ENCODE measurements at places on chromosomes 16 and 17.
A peak's percentile ranks its signal among the peaks of the same experiment; 100 is the strongest.

- peak; percentile 27 for DNase-seq
These were observed 366.5 kb downstream of the SEC14L1 start for GRCh38 chr17:77507111-77507885.

DNA sequence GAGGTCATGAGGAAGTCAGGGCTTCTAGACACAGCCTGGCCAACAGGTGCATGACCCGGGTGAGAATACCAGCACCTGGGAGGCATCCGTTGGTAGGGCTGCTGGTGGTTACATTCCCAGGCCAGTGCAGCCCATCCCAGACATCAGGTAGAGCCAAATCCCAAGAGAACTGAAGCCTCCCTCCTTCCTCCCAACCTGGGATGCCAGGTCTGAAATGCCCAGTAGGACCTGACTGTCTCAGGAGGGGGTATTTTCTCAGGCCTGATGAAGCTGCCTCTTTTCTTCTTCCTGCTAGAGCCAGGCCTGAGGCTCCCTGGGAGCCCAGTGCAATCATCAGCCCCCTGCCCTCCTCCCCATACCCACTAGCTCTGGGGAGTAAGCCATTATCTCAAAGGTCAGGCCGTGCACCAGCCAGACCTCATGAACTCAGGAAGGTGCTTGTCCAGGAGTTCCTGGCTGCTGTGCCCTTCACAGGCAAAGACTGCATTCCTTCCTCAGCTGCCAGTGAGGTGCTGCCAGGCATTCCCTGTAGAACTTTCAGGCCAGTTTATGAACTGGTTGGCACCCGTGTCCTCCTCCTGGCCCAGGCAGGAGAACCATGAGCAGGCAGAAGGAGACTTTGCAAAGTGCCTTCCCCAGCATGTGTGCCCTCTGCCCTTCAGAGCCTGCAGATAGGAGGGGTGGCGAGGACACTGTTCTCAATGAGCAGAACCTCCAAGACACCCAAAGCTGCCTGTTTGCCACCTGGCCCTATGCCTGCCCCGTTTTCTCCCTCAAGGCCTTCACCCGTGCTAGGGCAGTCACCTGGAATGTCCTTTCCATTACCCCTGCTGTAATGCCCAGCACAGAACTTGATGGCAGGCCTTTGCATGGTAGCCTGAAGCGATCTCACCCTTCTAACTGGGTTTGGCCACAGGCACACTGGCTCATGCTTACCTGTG lies 7.6 kb downstream of the TBX2 start:
- DNase-seq: peak; percentile 10

DNA sequence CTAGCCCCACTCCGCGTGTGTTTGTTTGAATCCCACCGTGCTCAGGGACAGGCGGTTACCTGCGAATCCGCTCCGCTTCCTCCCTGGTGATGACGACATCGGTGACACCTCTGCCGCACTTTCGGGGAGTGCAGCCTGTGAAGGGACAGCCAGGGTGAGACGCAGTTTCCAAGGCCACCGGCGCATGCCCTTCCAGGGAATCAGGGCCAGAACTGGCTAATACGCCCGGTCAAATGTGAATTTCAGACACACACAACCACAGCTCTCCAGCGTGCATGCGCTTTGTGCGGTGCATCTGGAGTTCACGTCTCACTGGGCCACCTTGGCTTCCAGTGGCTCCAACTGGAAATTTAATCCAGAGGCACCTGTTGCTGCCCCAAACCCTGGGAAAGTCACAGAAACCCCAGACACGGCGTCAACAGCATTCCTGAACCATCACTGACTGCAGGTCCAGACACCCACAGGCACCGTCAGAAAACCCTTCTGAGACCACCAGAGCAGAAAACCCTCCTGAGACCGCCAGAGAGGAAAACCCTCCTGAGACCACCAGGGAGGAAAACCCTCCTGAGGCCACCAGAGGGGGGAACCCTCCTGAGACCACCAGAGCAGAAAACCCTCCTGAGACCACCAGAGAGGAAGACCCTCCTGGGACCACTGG lies 6.6 kb upstream of the HEXD start:
- no peak for DNase-seq

DNA sequence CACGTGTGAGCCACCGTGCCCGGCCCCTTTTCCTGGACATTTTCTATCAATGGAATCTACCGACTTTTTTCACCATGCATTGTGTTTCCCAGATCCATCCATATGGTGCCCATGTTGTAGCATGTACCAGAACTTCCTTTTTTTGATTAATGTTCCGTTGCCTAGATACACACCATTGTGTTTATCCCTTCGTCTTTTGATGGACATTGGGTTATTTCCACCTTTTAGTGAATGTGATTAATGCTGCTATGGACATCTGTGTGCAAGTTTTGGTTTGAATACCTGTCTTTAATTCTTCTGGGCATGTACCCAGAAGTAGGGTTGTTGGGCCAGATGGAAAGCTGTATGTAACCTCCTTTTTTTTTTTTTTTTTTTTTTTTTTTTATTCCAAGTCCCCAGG lies 79.8 kb downstream of the NT5M start:
- no peak for DNase-seq

DNA sequence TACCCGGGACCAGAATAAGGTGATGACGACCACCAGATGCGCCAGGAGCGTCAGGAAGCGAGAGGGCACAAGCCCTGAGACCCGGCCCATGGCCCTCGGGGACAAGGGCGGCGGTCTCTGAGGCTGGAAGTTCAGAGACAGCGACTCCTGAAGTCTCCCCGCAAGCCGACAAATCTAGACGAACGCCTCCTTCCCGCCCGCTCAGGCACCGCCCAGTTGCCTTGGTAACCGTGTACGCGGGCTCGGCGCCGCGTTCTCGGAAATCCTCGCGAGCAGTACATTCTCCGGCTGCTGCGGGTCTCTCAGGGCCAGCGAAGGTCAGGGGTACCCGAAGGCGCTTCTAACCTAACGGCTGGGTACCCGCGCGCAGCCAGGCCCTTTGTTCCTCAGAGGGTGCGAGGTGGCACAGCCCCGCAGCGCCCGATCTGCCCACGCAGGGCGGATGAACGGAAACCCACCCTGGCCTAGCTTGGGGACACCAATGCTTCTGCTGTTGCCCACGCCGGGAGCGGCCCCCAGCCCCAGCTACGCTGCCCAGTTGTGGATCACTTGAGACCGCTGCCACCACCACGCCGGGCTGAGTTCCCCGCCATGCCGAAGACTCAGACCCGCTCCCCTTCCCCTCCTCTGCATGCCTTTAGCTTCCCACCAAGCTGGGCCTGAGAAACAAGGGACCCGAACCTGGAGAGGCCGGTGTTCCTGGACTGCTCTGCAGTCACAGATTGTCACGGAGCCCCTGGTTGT lies at the start of gene TMEM107:
TSS of gene TMEM107 (minus strand) at position 184 of the 744 bp plus-strand sequence. CDS start at position 90, 94 bp downstream.
- DNase-seq: peak; percentile 93

DNA sequence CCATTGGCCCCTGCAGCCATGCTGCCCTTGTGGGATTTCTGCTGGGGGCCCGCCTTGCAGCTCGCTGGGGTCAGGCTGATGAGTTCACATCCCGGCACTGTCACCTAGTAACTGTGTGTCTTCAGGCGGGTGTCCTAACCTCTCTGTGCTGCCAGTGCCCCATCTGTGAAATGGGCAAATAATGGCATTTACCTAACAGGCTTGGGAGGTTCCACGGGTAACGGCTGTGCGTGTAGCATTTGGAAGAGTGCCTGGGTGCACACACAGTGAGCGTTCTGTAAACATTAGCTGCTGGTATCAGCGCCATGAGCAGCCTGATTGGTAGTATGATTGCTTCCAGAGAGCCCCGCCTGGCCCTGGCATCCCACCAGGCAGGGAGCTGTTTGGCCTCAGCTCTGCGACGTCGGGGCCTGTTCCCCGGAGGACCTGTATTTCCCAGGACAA lies 167.3 kb upstream of the GSE1 start:
- no peak for DNase-seq

- DNase-seq: no peak
These were observed 269.1 kb downstream of the CDH13 start for GRCh38 chr16:82895843-82896242.

GRCh38 chr16:49548325-49548970 lies 174.8 kb downstream of the C16orf78 start:
- no peak for DNase-seq

DNA sequence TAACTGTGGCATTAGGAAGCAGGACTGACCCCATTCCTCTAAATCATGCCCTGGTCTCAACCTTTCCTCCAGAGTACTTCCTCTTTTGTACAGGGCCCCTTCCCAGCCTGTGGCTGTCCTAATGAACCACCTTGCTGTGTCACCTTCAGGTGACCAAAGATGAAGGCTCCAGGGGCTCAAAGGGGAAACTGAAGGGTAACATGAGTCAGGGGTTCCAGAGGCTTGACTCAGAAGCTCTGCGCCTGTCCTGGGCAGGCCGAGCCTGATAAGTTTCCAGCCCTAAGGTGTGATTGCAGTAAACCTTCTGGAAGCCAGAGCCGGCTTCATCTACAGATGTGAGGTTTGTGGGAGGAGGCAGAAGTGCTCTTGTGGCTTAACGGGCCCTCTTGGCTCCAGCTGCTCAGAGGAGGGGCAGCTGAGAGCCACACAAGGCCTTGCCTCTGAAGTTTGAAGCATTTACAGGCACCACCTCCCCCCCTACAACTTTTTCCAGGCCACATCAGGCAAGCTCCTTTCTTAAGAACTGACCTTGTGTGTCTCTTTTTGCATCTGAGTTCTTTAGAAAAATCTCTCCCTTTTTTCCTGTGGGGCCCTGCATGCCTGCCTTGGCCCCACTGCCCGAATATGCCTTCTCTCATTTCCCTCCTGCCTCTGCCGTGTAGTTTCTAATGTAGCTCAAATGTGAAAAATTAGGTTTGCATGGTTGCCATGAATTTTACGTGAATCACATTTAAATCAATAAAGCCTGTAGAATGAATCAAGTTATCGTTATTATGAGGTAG lies 149.9 kb downstream of the CLEC16A start:
- DNase-seq: no peak

Measured in WTC11 (cell line).